Amygdala (tissue), 56 donors: ENCODE measurements at places on chromosomes 2 and 18.

DNA sequence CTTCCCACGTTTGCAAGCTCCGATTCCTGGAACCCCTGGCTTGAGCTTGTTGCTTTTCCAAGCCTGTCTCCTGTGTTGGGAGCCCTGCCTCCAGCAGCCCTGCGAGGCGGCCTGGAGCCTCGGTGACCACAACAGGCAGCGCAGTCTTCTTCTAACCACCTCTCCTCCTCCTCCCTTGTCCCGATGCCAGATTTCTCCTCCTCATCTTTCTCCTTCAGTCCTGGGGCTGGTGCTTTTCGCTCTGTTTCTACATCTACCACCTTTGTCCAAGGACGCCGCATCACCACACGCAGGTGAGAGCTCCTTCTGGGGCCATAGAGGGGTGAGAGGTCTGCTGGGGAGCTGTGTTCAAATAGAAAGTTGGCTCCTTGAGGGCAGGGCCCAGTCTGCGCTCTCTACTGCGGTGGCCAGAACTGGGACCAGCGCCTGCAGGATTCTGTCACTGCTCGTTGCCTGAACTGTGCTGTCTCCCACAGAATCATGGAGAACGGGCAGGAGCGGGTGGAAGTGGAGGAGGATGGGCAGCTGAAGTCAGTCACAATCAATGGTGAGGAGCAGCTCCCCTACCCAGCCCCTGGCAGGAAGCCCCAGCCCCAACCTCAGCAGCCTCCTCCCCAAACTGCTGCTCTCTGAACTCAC, 3.9 kb downstream of the DNAJB2 start:
- no peak for DNase-seq

GRCh38 chr2:237453671-237454070, 33.4 kb upstream of the MLPH start:
- DNase-seq: no peak

DNA sequence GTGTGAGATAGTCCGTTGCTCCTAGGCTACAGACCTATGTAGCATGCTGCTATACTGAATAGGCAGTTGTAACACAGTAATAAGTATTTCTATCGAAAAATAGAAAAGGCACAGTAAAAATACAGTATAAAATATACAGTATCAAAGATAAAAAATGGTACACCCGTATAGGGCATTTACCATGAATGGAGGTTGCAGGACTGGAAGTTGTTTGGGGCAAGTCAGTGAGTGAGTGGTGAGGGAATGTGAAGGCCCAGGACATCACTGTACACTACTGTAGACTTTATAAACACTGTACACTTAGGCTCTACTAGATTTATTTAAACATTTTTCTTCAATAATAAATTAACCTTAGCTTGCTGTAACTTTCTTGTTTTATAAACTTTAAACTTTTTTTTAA, 3.5 kb downstream of the MAP3K20 start:
- no peak for DNase-seq

GRCh38 chr2:118945881-118946280, 3.9 kb downstream of the MARCO start:
- DNase-seq: no peak

GRCh38 chr2:67716895-67717396, 319.8 kb downstream of the ETAA1 start:
- no peak for DNase-seq

DNA sequence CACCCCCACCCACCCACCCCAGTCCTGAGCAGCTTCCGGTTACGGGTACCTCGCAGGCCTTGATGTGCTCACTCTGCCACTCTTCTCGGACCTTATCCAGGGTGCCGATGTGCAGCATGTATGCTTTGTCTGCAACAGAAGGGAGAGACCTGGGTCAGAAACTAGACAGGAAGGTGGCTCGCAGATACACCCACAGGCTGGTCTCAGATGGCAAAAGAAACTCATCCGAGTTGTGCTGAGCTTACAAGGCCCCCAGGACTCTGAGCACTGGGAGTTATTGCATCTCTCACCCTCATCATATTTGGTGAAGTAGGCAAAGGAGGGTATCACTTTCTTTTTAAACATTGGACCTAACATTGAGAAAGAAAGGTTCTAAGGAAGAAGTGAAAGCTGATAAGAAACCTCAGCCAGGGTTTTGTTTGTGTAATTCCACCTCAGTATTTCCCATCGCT, 30.6 kb upstream of the EPG5 start:
- no peak for DNase-seq

- no peak for DNase-seq
These were observed 28.4 kb upstream of the RHOB start for GRCh38 chr2:20418519-20418918.

- peak; percentile 69 for DNase-seq
These were observed 46.9 kb upstream of the CNOT11 start for GRCh38 chr2:101205521-101206479.

GRCh38 chr2:98547092-98547790, 61.1 kb downstream of the COA5 start:
- no peak for DNase-seq

DNA sequence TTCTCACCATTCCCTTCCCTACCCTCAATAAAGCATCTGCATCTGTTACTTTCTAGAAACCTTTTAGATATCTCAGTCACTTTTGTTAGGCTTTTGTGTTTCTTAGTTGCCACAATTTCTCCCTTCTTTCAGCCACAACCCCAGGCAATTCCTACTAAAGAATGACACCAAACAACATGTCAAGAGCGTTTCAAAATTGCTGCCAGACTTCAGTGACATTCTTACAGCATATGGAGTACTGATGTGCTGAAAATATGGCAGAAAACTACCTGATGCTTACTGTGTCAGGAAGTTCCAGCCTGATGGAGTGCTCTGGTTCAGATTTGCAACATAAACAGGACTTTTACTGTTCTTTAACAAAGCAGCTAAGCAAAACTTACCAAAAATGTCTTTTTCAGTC, 957.7 kb upstream of the POU3F3 start:
- no peak for DNase-seq

- DNase-seq: no peak
These were observed 279.8 kb downstream of the C1D start for GRCh38 chr2:67783026-67783425.

- DNase-seq: no peak
These were observed 242.4 kb upstream of the SALL3 start for GRCh38 chr18:78737006-78737915.

DNA sequence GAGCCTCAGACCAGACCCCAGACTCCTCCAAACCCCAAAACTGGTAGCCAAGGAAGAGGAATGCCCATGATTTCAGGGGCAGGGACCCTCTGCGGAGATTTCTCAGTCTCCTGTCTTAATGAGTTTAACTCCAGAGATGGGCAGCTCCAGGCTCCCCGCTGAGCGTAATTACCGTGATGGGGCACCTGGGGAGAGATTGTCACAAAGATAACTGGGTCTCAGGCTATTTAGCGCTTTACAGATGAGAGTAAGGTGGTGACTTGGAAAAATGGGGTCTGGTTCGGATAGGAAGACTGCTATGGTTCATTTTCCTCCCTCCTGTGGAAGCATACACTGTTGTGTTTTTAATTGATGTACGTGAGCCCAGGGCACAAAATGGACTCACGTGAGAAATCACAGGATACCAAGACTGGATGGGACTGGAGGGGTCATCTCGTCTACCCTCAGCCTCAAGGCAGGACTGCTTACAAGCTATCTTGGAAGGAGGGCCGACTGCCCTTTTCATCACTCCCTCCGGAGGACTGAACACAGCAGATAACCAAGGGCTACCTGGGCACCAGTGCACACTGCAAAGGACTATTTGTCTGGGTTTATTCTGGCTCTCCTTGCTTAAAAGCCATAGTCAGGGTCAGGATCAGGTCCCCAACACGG, 427.8 kb downstream of the ZNF521 start:
- DNase-seq: no peak

DNA sequence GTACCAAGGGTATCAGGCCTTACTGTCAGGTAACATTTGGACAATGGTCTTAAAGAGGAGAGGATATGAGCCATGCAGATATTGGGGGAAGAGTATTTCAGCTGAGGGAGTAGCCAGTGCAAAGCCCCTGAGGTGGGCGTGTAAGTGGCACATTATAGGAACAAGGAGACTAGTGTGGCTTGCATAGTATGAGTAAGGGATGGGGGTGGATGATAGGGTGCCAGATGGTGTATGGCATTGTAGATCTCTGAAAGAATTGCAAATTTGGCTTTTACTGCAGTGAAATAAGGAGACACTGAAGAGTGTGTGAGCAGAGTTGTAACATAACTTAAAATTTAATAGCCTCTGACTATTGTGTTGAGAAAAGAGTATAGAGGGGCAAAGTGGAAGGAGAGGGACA, 244.0 kb downstream of the PDE11A start:
- no peak for DNase-seq

GRCh38 chr2:108324531-108325255, 36.0 kb downstream of the SULT1C2 start:
- DNase-seq: no peak

DNA sequence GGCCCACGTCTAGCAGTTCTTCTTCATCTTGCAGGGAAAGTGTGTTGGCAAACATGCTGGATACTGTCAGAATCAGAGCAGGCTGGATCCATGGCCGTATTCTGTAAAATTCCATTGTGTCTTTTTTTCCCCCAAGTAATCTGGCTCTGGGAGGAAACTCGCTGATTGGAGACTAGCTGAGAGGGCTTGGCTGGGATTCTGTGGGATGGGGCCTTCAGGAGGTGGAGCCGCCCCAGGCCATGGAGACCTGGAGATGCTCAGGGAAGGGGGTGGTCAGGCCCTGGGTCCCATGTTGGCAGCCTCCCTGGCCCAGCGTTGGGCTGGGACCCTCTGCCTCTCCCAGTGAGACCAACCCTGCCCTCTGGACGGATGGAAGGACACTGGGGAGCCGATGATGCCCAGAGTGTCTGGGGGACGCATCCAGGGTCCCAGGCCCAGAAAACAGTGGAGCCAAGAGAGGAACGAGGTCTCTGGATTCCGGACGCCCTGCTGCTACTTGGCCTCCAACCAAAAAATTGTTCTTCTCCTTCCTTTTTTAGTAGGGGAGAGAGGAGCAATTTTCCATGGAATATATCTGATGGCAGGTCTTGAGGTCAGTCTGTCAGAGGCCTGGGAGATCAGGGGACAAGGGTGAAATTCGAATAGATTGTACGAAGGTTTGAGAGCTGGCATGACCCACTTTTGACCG, 114.5 kb downstream of the AGAP1 start:
- no peak for DNase-seq

DNA sequence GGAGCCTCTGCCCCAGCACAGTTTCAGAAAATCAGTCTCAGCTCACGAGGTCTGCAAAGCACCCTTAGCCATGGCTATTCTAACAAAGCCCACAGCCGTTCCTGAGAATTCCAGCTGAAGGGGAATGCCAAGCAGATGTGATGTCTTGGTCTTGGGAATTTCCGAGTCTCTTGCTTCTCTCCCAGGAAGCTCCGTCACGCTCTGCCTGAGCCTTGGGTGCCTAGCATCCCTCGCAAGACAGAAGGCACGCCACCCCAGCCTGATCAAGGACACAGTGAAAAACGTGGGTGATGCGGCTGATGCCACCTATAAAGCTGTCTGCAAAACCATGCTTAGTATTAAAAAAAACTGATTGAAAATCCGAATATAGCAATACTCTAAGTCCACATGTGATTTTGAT, 254.6 kb downstream of the SH3BP4 start:
- no peak for DNase-seq

GRCh38 chr2:237998530-237998929, 31.7 kb downstream of the UBE2F start:
- no peak for DNase-seq

GRCh38 chr2:37412231-37412630, 67.8 kb downstream of the QPCT start:
- no peak for DNase-seq

- DNase-seq: no peak
These were observed 43.1 kb downstream of the KCTD18 start for GRCh38 chr2:200466425-200467418.

DNA sequence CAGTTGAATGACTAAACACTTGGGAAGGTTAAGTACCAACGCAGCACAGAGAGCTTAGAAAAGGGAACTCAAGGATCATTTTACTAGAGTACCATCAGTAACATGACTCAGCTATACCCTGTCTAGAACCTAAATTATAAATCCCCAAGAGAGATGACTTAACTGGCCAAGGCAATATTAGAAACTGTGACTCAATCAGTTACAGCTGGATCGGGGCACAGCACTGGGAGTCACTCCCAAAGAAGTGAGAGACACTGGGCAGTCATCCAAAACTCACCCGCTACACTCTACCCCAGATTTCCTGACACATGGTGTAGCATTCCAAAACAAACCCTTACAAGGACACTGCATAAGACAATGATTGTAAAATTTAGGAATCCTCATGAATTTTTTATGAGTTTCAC, 17.7 kb downstream of the IWS1 start:
- no peak for DNase-seq

- no peak for DNase-seq
These were observed 125.2 kb downstream of the SH3BP4 start for GRCh38 chr2:235077046-235077445.

DNA sequence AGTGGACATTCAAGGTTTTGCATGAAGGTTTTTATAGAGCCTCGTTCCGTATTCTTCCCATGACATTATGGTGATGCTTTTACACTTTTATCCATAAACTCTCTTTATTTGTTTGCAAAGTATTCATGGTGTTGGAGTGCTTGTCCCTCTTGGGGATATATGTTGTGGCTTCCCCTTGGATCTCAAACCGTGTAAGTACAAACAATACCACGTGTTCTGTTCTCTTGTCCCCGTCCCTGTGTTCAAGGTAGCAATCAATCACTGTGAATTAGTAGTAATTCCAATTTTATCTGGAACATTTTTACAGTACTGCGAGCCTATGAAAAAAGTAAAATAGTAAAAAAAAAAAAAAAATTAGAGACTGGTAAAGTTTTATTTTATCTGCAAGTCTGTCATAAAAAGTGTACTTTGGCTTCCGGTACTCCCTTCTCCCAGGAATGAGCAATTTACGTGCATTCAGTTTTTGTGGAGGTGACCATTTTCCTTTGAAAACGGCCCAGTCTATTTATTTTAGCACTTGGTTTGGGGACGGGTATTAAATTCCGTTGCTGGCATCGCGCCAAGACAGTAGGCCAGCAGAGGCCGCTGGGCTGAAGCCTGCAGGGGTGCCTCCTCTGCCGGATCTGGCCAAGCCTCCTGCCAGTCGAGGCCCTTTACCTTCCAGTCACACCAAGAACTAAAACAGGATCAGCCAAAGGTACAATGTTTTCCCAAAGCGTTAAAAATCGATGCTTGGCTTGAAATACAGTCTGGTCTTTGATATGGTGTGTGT, 175.7 kb downstream of the SOCS6 start:
- peak; percentile 26 for DNase-seq

- DNase-seq: no peak
These were observed 6.2 kb upstream of the TMEM87B start for GRCh38 chr2:112048887-112049286.

GRCh38 chr2:136324966-136325365, 207.0 kb upstream of the CXCR4 start:
- no peak for DNase-seq

GRCh38 chr18:62976227-62976626, 260.9 kb downstream of the PHLPP1 start:
- DNase-seq: no peak

- DNase-seq: no peak
These were observed 8.9 kb downstream of the GAREM1 start for GRCh38 chr18:32461709-32462272.

GRCh38 chr2:209911486-209911885, 91.0 kb upstream of the RPE start:
- DNase-seq: no peak
